ENCODE measurements at places on chromosomes 1 and 21.

- DNase-seq, result no peak
These were observed 26.0 kb downstream of the ATF6 start for GRCh38 chr1:161791904-161792655.

DNA sequence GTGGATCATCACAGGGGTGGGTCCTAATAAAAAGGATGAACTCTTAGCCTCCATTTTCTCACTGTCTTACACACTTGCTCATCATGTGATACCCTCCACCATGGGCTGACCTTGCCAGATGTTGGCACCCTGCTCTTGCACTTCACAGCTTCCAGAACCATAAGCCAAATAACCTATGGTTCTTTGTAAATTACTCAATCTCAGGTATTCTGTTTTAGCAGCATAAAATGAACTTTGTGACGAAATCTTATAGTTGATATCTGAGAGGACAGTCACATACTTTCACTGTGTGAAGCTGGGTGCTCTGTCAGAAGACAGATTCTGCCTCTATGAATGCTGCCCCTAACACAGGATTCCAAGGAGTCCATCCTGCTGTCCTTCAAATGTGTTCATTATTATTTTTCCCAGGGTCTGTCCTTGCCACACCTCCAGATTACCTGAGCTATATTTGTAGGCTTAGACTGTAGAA lies 13.8 kb downstream of the DUSP10 start:
- no peak for DNase-seq

- DNase-seq, result no peak
These were observed 14.8 kb upstream of the PSMA5 start for GRCh38 chr1:109441069-109441468.

- no peak for DNase-seq
These were observed 15.2 kb upstream of the IGSF3 start for GRCh38 chr1:116682641-116683221.

- no peak for DNase-seq
These were observed 226.4 kb downstream of the ZP4 start for GRCh38 chr1:237664348-237664747.

GRCh38 chr1:117114877-117115276 lies 6.7 kb downstream of the TRIM45 start:
- DNase-seq, result no peak

GRCh38 chr1:26031611-26032220 lies 10.1 kb downstream of the EXTL1 start:
- DNase-seq, result no peak

DNA sequence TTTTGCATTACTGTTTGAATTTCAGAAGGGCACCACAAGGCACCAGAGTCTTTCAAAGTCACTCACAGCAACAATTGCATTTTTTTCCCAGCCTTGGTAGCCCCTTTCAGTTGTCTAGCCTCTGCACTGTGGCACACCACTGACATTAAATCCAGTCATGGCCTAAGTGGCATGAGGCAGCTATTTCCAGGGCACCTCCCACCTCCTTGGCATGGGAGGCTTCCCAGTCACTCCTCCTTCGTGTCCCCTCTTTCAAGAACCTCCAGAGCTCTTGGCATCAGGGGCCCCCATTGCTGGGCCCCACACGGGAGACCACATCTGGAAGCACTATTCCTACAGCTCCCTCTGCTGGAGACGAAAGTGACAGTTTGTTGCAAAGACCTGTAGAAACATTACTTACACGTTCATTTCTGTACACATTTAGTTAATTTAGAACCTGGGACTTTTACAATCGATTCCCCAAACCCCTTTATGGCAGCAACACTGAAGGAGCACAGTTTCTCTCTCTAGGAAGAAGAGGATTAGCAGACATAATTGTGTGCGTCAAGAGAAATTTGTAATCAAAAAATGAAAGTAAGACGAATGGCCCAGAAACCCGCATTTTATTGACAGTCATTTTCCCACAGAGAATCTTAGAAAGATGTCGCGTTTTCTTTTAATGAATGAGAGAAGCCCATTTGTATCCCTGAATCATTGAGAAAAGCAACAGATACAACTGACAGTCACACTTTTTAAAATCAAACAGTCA lies 5.7 kb upstream of the CHD5 start:
- no peak for DNase-seq

GRCh38 chr1:93703643-93704042 lies 22.0 kb upstream of the BCAR3 start:
- no peak for DNase-seq

GRCh38 chr21:41612674-41613532 lies 104.9 kb upstream of the TMPRSS2 start:
- DNase-seq, result peak; percentile 91

DNA sequence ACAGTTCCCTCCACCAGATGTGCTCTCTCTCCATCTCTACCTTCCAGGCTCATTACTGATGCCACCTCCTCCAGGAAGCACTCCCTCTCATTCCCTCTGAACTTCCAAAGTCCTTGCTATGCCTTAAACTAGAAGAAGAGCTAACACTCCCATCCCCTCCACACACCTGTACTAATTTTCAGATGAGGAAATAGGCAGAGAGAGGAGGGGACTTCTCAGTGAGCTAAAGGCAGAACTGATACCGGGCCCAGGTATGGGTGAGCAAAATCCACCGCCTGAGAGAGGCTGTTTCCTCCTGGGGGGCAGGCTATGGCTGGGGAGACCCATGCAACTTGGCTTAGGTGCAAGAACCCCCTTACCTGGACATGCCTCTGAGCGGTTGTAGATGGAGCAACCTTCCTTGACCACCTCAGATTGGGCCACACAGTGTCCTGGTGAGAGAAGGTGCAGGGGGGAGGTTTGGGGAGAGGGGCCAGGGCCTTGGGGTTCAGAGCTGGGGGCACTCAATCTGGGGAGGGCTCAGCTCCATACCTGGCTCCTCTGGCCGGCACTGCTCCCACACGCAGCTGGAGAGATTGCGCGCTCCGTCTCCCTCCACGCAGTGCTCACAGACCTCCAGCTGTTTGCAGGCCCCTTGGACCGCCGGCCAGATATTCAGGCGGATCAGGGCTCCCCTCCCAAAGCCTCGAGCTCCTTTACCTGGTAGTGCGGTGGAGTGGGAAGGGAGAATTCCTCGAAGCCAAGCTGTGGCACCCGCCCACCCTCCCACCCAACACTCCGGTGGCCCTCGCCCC lies 967 bp downstream of the CD164L2 start:
- DNase-seq, result no peak

- DNase-seq, result no peak
These were observed 23.9 kb downstream of the GNAT2 start for GRCh38 chr1:109595531-109595930.

DNA sequence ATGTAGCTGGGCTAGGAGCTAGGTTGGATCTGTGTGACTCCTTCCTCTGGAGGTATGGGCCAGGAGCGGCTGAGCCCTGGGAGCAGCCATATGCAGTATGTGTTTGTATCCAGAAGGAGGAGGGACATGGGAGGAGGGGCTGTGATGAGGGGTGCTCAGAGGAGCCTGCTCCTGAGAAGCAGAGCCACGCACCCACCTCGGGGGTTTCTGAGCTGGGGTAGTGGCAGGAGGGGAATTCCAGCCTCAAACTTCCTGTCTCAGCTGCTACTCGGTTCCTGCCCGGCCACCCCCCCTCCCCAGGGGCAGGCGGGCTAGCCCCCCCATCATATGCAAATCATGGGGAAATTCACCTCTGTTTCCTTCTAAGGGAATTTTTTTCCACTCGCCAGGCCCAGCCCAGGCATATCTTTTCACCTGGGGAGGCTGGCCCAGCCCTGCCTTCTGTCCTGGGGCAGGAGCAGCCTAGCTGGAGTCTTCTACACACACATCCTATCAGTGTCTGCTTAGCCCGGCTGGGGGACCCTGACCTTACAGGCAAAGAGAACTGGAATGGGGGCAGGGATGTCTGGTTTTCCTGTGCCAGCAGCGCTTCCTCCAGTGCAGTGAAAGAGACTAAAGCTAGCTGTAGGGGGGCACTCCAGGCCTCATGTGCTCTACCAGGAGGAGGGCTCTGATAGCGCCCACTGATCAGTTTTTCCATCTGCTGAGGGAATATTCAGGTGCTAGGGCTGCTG lies 3.0 kb downstream of the ZC3H12A start:
- peak; percentile 53 for DNase-seq

DNA sequence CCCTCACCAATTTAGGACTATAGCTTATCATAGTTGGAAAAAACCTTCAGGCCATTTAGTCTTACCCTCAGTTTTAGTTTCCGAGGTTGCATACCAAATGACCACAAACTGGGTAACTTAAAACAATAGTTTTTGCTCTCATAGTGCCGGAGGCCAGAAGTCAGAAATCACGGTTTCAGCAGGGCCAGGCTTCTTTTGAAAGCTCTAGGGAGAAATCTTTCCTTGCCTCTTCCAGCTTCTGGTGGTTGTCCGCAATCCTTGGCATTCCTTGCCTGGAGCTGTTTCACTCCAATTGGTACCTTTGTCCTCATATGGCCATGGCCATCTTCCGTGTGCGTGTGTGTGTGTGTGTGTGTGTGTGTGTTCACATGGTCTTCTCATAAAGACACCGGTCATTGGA lies 12.4 kb upstream of the PLXNA2 start:
- DNase-seq, result no peak

DNA sequence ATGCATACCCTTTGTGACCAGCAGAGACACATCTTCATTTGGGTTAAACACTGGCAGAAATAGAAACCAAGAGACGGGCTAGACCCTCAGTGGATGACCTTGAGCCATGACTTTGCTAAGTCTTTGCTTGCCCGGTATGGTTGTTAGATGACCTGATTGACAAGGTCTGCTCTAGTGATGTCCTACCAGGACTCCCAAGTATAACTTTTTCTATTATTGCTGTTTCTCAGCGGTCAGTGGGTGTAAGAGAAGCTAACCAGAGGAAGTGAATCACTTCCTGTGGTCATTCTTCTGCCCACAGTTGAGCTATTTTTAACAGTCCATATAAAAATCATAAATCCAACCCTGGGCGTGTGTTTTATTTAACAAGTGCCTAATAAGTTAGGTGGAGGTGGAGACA lies 126.2 kb upstream of the ETS2 start:
- no peak for DNase-seq

DNA sequence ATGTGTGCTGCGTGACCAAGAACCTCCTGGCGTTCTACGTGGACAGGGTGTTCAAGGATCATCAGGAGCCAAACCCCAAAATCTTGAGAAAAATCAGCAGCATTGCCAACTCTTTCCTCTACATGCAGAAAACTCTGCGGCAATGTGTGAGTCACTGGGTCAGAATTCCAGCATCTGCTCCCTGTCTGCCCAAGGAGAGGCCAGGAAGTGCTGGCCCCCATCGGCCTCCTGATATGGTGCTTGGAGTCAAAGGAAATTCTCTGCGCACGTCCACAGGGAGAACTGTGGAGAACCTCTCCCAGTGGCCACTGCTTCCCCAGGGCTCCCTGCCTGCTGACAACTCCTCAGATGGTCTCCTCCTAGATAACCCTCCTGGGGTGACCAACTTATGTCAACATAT lies 25.6 kb upstream of the IL20 start:
- DNase-seq, result peak; percentile 66

- DNase-seq, result peak; percentile 40
These were observed 64.7 kb downstream of the SLC35A3 start for GRCh38 chr1:100034470-100034869.

DNA sequence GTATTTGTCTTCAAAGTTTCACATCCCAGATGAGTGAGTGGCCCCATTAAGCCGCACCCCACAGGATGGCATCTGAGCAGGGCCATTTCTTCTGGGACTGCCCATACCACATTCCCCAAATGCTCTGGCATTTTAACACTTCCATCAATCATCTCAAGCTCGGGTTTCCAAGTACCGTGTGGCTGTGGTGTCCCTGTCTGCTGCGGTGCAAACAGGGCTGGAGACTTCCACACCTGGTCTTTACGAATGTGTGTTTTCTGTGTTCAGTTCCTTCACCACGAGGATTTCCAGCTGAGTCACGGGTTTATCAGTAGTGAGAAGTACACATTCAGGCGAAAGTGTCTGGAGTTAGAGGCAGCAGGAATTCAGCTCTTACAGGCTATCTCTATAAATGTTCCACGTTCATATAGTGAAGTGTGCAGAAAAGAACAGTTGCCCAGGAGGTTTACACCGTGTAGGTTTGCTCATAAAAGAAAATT lies 195.2 kb downstream of the RHOU start:
- DNase-seq, result no peak

GRCh38 chr1:56322211-56322610 lies 257.2 kb downstream of the PLPP3 start:
- no peak for DNase-seq

- DNase-seq, result no peak
These were observed 89.5 kb upstream of the HIVEP3 start for GRCh38 chr1:42008264-42008663.

DNA sequence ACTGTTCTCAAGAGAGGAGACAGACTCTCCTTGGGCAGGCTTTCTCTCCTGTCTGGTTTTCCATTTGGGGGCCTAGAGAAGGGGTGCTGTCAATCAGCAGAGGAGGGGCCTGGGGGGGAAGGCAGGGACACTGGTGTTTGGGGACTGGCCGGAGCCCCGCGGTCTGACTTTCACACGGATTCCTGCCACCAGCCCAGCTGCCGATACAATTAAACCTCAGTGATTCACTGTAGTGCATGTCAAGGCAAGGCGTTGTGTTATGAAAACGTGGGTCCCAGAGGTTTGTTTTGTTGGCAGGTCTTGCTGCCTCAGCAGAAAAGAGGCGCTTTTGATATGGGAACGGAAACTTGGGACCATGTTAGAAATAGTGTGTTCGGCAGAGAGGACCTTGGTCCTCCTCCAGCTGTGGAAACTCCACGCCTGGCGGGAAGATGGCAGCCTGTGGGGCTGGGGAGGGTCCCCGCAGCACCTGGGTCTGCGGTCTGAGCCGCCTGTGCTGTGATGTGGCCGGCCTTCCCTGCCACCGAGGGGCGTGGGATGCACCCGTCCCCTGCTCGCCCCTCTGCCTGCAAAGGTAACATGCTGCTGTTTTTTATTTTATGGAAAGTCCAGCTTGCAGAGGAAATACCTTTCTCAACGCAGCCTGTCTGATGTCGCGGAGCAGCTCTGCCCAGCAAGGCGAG lies 47.6 kb downstream of the SPSB1 start:
- DNase-seq, result peak; percentile 75

GRCh38 chr1:194295685-194296084 lies 1109.3 kb upstream of the B3GALT2 start:
- DNase-seq, result no peak

DNA sequence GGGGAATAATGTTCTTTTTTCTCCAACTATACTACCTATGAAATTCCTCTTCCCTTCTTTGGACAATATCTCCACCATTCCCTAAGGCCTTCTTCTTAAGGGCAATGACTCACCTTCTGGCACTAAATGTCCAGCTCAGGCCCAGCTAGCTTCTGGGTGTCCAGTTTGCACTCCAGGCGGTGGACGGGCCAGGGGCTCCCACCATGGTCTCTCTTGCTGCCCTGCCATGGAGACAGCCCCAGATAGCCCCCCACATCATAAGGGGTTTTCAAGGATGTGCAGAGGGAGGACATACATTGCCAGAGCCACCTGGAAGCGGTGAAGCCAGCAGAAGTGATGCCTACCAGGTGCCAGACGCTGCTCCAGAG lies 43.8 kb downstream of the C1orf198 start:
- no peak for DNase-seq
